EH (cell line): ENCODE measurements at places on chromosomes 6 and 20.
A peak's percentile ranks its signal among the peaks of the same experiment; 100 is the strongest.

DNA sequence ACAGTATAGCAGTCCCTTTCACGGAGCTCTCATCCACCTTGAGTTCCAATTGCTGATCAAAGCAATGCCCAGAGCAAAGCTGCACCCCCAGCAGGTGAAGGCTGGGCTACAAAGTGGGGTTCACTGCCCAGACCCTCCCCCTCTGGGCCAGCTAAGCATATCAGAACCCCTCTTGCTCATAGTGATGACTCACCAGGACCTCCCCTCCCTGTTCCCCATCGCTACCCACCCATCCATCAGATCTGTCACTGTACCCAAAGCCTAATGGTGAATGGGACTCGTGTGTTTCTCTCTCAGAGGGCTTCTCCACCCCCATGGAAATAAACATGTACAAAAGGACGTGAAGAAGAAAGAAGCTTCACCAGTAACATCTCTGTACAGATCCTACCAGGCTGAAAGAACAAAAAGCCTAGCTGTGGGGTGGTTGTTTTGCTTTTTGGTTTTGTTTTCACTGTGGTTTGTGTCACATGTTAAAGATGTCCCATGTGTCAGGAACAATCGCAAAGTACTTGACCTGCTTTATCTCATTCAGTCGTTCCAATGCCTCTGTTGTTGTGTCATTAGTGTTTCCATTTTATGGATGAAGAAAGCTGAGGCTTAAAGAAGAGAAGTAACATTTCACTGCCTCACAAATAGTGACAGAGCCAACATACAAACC, 518.5 kb downstream of the CD83 start:
- DNase-seq, result no peak

- DNase-seq, result peak; percentile 6
Observed at GRCh38 chr20:25496968-25497401, 88.3 kb downstream of the NINL start.

- DNase-seq, result peak; percentile 19
Observed at GRCh38 chr6:19417713-19418112, 419.5 kb upstream of the ID4 start.

- DNase-seq, result no peak
Observed at GRCh38 chr6:46271107-46271506, 100.3 kb upstream of the ENPP5 start.

GRCh38 chr6:112680091-112680490, 333.0 kb downstream of the RFPL4B start:
- peak; percentile 62 for DNase-seq

GRCh38 chr6:112665815-112666214, 318.7 kb downstream of the RFPL4B start:
- peak; percentile 70 for DNase-seq

- DNase-seq, result peak; percentile 53
Observed at GRCh38 chr20:58542411-58543095, 27.4 kb upstream of the APCDD1L start.

DNA sequence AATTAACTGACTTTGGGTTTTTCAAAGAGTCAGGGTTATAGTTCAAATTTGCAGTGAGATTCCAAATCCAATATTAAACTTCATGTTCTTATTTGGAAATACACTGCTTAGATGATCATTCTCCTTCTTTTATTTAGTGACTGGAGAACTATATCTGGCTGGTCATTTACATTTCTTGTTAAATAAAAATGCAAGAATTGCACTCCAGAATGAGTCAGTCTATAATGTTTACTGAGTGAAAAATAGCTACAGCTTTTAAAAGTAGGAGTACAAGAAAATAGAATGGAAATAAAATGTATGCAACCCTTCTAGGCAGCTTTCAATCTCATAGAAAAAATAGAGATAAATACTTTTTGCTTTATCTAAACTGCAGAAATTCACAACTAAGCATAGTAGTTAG, 54.5 kb upstream of the CD2AP start:
- DNase-seq, result no peak

- peak; percentile 82 for DNase-seq
Observed at GRCh38 chr6:81172056-81172740, 580.3 kb downstream of the TENT5A start.

DNA sequence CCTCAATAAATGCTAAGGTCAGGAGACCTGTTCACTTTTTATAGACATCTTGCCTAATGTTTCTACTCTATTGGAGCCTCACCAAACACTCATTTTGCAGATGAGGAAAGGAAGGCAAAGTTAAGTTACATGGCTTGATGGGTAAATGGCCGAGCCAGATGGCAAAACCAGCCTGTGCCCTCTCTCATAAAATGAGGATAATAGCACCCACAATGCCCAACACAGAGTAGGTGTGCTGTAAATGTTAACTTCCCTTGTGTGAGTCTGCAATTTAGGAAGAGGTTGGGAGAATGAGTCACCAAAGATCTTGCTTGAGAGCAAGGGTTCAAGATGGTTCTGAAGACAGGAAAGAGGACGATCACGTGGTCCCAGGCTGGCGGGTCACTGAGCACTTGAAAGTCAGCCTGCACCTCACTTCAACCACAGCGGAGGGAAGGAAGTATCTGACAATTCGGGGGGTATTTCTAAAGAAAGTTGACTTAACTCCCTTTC, 3.3 kb downstream of the KCNK5 start:
- no peak for DNase-seq

GRCh38 chr6:90413867-90414266, 117.2 kb upstream of the BACH2 start:
- peak; percentile 5 for DNase-seq

DNA sequence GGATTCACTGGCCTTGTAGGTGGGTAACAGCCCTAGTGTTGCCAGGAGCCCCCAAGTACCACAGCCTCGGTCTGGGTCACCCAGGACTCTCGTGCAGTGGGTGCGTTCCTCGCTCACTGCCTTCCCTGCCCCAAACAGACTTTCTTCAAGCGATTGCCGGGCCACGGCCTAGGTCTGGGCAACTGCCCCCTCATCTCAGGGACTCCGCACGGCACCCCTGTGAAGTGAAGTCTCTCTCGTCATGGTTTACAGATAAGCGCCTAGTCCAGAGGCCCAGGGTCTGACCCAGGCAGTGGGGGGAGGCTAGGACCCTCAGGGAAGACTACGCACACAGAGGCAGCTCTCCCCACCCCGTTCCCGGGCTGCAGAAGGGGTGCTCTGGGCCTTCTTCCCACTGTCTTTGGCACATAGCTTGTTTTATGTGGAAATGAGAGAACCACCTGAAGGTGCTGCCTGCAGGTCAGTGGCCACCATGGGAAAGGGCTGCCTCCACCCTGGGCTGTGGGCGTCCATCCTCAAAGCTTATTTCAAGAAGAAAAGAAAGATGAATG, 220.8 kb downstream of the ERMARD start:
- no peak for DNase-seq

GRCh38 chr6:93416571-93417420, 2.6 kb downstream of the EPHA7 start:
- no peak for DNase-seq

DNA sequence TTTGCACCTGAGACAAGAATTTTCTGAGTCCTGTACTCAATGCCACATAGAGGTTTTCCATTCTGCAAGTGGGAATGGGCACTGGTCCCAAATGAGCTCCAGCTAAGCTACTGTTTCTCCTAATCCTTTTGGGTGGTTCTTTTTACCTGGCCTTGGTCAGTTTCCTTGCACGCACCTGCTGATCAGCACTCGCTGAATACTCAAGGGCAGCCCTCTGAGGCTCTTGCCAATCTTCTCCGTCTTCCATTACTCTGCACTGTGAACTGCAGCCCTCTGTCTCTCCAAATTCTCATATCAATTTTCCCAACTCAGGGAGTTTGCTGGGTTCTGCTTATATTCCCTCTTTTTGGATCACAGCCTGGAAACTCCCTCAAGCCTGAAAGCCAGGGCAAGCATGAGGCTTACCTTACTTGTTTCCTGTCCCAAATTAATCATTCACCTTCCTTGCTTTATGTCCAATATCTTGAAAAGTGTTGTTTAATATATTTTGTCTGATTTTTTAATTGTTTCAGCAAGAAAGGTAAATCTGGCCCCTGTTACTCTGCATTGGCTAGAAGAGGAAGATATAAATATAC, 138.0 kb upstream of the TBX18 start:
- no peak for DNase-seq

DNA sequence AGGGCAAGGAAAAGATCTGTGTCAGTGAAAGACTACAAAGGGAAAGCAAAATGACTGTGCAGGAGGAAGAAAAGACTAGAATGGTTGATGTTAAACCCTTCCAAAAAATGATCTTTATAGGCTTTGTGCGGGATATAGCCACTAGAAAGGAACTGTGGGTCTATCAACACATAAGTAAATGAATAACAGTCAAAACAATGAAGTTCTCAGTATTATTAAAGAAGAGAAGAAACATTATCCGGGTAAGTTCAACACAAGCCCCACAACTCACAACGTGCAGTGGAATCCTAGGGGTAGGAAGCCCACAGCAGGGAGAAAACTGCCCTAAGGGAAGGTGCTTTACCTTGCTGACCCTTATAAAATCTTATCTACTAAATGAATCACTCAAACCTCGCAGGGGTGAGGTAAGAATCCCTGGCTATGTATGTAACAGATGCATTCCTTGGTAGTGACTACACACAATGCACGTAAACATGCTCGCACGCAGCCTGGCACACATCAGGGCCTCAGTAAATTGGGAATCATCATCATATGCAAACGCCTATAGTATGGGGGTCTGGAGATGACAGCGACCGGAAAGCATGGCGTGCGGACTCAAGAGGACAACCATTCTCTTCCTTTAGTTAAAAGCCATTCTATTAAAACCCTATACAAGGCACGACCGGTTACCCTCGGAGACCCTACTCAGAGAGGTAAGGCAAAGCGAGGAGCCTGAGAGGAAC, 11.3 kb downstream of the TFAP2A start:
- peak; percentile 91 for DNase-seq

- no peak for DNase-seq
Observed at GRCh38 chr6:41799559-41799911, 12.0 kb downstream of the TOMM6 start.

DNA sequence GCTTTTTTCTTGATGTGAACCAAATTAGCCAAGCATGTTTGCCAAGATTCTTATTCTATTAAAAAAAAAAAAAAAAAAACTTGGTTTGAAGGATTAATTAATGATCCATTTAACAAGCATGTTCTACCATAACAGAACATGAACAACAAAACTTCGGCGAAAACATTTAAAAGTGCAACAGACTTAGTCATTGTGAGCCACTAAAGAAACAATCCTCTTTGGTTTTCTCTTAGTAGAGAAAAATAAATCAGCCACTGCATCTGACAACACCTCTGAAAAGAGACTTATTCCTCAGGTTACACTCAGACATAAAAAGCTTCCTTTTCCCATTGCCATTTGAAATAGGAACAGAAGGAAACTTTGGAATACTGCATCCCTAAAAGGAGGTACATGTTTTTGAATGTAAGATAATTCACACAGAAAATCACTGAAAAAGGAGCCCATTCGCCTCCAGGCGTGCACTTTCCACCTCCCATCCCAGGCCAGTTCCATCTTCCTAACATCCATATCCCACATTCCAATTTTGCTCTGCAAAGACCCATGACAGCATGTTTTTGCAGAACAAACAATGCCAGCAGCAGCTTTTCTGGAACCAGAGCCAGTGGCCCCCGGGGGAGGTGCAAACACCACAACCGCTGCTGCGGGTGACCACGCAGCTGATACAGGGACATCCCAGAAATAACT, 79.5 kb downstream of the ZMYND8 start:
- DNase-seq, result peak; percentile 84

- no peak for DNase-seq
Observed at GRCh38 chr20:57374343-57374930, 16.8 kb upstream of the RBM38 start.

GRCh38 chr6:140677781-140678528, 1303.5 kb upstream of the CITED2 start:
- peak; percentile 51 for DNase-seq

DNA sequence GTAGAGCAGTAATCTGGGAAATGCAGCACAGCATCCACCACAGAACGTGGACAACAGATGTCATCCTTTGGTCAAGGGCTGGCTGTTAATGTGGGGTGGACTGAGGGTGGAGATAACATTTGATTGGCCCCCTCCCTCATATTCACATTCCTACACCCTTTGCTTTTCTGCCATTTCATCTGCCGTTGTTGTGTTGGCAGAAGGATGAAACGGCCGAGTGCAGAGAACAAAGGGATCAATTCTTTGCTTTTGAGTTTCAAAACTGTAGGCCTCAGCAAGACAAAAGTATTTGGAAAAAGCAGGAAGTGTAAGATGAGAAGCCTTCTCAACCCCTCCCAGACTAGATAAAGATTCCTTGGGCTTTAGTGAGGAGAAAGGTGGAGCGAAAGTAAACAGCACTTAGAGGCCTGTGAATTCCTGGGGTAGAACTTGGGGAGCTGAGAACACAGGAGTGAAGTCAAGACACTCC, 74.2 kb upstream of the PHIP start:
- DNase-seq, result no peak

GRCh38 chr6:114465511-114465910, 122.7 kb upstream of the HS3ST5 start:
- no peak for DNase-seq

- DNase-seq, result no peak
Observed at GRCh38 chr6:154111025-154111424, 72.0 kb downstream of the OPRM1 start.

- peak; percentile 80 for DNase-seq
Observed at GRCh38 chr6:9494864-9495263, 920.0 kb downstream of the TFAP2A start.

DNA sequence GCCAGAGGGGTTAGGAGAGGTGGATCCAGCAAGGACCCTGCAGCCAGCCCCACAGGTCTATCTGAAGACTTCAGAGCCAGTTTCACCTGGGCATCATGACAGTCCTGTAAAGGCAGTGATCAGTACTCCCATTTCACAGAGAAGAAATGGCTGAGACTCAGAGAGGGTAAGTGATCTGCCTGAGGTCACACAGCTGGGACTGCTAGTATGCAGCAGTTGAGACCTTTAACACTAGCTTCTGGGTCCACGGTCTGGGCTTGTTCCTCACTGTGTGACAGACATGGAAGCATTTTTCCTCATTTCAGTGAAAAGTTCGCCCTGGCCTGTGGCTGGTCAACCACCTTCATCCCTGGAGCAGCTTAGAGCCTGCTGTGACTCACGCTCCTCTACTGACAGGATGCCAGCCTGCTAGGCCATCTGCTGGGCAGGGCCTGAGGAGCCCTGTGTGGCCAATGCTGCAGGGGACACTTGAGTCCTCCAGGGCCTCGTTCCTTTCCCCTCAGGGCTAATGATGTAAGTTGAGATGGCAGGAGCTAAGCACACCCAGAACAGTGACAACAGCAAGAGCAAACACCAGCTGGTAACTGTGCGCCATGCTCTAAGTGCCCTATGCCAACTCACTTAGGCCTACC, 192.0 kb downstream of the LRFN2 start:
- DNase-seq, result peak; percentile 15

- DNase-seq, result peak; percentile 90
Observed at GRCh38 chr6:134132494-134133141, 80.2 kb upstream of the SLC2A12 start.
